ENCODE measurements at places on chromosomes 5 and 9.
A peak's percentile ranks its signal among the peaks of the same experiment; 100 is the strongest.

GRCh38 chr5:96317945-96318344, 115.1 kb downstream of the PCSK1 start:
- no peak for DNase-seq

- DNase-seq, result no peak
Observed at GRCh38 chr9:112531666-112532282, 45.1 kb downstream of the KIAA1958 start.

DNA sequence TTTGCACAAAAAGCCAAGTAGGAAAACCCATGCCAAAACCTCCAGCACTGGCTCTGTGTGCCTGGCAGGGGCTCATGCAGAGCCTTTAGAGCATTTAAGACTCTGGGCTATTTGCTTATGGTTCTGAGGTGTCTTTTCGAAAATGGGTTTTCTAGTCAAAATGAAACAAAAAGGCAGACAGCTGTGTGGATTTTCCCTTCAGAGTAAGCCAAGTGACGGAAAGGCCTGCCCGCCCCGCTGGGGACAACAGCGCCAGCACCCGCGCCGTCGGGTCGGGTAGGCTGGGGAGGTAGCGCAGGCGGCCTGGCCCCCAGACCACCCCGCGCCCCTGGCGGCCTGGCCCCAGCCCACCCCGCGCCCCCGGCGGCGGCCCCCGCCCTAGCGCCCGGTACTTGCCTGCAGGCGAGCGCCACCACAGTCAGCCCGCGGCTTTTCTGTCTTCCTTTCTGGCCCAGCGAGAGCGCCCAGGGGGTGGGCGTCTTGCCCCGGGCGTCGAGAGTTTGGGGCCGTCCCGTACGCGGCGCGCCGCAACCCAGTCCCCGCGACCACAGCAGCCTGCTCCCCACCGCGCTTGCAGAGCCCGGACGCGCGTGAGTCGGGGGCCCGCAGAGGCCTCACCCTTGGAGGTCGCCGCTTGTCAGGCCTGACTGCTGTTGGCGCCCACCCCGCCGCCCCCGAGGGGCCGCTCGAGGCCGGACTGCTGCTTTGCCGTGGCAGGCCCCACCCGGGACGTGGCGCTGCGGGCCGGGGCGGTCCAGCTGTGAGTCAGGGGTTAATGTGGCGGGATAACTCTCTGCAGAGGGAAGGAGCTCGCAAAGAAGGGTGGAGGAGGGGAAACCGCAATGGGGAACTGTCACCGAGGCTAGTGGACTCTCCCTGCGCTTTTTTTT, at the start of gene TICAM2:
TSS of gene TICAM2 (minus strand) at position 779 of the 890 bp plus-strand sequence. CDS start 21,223 bp downstream, outside the sequence.
- DNase-seq, result peak; percentile 84

DNA sequence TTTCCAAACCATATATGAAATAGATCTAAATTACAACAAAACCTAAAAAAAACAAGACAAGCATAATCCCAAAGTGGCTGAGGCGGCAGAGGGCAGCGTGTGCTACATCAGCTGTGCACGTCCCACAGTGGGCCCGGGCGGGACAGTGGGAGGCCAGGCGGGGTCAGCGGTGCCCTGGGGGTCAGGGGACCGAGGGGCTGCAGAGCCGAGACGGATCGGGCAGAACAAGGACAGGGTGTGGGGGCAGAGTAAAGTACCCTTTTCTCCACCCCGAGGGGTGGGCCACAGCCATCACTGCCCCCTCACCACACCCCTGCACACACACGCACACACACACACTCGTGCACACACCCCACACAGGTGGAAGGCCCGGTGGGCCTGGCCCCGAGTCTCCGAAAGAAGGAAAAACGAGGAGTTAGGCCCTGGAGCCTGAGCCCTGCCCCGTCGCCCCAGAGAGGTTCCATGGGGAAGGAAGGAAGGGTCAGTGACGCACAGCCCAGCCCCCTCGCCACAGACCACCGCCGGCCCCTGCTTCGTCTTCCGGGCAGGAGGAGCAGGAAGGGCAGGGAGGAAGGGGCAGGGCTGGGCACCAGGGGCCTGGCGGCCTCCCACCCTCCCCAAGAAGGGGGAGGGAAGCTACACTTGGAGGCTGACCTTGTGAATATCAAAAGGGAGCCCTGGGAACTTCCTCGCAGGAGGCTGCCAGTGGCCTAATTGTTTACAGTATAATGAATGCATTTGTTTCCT, 49.6 kb upstream of the UBAC1 start:
- no peak for DNase-seq

- no peak for DNase-seq
Observed at GRCh38 chr5:42676362-42676761, 80.3 kb upstream of the CCDC152 start.

- no peak for DNase-seq
Observed at GRCh38 chr9:82495884-82496777, 507.6 kb downstream of the SPATA31D1 start.

DNA sequence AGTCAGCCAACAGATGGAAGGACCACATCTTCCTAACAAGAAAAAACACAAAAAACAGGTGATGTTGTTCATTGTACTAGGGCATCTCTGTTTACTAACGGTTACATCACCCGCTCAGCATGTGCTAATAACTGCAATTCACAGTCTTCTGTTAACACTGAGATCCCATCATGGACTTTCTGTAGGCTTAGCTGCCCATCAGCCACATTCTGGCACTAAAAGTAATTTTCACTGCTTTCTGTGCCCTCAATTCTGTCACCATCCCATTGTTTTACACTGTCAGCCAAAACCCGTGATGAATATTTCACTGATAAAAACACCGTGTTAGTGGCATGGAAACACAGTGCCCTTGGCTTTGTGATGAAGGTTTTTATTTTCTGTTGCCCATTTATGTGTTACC, 64.6 kb downstream of the CAST start:
- DNase-seq, result no peak

- DNase-seq, result no peak
Observed at GRCh38 chr9:100282388-100282719, 70.4 kb downstream of the TEX10 start.

DNA sequence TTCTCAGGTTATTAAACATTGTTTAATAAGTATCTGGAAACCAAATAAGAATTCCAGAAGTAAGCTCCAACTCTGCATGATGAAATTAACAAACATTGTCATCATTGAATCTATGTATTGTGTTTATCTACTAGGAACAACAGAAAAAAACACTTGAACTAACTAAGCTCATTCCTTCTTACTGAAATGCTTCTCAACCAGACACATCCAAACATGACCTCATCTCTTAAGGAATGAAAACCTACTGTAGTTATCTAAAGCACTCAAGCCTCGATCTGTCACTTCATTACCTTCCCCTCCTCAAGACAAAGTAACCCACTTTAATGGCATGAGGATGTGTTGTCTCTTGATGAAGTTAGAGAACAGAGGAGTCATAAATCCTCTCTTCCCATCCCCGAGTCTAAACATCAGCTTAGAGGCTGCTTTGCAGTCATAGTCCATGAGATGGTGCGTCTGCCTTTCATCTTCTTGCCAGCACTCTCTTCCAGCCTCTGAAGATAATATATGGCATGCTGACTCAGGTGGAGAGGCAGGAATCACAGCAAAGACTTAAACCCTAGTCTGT, 86.5 kb downstream of the CEMIP2 start:
- DNase-seq, result no peak

DNA sequence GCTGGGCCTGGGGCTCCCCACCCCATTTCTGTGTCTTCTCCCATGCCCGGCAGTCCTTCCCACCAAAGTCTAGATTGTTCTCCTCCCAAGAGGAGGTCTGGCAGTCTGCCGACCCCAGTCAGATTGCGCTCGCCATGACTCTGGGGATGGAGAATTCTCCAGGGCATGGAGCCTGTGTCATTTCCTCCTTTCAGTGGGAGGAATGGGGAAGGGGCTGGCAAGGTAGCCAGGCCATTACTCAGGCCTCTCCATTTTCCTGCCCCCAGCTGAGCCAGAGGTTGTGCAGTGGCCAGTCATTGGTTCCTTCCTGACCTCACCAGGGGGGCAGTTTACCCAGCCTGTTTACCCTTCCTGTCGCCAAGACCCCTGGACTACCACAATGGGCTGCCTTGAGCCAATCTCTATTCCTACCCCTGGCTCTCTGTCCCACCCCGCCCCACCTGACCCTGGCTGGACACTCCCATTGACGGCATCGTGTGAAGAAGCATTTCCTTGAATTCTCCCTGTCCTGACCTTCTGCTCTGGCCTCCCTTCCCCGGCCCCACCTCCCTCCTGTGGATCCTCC, 628 bp downstream of the SYNPO start:
- DNase-seq, result no peak

DNA sequence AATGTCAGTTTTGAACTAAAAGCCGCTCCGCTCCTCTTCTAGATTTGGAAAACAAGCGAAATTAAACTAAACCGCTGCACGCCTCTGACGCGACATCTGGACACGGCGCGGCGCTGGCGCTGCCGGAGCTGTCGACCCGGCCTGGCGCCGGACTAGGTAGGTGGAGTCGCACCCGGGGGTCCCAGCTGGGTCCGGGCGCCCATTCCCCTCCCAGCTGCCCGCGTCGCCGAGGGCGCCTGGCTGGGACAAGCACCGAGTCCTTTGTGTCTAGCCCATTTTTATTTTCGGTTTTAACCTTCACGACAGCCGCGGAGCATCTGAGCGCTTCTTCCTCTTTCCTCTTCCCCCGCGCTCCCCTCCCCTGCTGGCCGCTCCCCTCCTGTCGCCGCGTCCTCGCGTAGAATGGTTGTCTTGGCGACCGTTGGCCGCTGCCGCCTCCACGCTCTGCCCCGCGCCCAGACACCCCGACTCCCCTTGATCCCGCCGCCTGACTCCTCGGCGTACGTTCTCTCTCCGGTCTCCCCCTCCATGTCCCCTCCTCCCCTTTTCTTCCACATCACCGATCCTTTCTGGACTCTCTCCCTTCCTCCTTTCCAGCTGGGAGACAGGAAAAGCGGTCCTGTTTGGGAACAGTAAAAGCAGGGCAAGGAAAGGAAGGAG, 545 bp downstream of the CDKN2B-AS1 start:
- peak; percentile 75 for DNase-seq
